Cardiac fibroblast (primary cell): ENCODE measurements at places on chromosomes 5 and 9.
A peak's percentile ranks its signal among the peaks of the same experiment; 100 is the strongest.

GRCh38 chr9:137115394-137116026, 977 bp upstream of the DPP7 start:
- DNase-seq: no peak

GRCh38 chr9:116155698-116156039, 2.1 kb downstream of the PAPPA start:
- peak; percentile 73 for DNase-seq

DNA sequence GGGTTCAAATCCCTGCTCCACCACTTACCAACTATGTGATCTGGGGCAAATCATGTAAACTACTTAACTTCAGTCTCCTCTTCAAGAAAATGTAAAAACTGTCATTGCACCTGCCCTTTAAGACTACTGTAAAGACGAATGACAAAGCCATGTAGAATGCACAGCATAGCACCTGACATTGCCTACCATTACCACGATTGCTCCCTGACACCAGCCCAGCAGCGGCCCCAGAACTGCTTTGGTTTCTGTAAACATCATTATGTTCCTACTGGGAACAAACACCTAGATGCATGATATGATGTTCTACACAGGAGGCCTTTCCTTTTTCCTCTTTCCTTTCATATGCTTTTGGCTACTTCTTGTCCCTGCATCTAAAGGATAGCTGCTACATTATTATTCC, 23.1 kb upstream of the PLPP6 start:
- DNase-seq: no peak

DNA sequence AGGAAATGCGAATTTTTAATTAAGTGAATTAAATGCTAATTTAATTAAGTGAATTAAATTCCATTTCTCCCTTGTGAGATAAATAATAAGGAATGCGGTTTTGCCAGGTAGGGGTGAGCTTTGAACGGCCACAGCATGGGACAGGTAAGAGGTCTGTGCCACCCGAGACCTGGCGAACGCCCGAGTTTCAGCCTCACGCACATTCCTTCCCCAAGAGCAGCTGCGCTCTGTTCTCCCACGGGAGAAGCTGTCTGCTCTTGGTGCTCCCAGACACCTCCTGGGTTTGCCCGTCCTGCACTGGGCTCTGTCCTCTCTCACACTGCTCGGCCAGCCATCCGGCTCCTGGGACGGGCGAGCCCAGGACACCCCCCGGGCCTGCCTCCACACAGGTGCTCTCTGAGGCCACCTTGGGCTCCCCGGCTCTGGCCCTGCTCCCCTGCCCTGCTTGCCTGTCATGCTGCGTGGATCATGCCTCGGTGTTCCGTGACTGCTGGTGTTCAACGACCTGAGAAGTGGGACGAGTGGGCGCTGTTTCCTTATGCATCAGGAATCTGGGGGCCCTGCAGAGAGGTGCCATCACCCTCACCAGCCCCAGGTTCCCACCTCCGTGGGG, 13.7 kb upstream of the CAMSAP1 start:
- no peak for DNase-seq

GRCh38 chr5:116395631-116396203, 178.9 kb downstream of the SEMA6A start:
- no peak for DNase-seq

DNA sequence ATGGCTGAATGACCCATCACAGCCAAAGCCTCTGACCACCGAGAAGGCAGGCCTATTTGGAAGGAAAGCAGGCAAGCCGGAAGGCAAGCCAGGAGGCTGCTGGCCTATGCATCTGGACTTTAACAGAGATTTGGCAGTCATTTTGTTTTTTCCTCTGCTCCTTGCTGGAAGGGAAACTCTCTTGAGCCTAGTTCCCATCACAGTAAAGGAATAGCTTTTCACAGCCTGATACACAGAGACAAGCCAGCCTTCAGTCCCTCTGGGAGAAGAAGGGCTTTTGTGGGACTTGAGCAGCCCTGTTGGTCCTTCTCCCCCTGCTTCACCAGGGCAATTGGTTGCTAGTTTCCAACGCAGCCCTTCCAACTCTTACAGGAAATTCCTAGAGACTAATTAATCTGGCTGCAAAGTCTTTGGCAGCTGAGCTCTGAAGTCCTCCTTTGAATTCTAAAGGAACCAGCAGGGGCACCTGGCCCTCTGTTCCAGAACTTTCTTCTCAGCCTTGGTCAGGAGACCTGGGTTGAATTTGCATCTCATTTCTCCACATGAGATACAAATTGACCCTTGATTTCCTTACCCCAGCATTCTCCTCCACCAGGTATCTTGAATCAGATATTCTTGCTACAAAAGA, 157.3 kb upstream of the EPB41L4A start:
- DNase-seq: no peak

- DNase-seq: no peak
Measured at GRCh38 chr5:95554331-95554646, 488 bp downstream of the SKIC3 start.

DNA sequence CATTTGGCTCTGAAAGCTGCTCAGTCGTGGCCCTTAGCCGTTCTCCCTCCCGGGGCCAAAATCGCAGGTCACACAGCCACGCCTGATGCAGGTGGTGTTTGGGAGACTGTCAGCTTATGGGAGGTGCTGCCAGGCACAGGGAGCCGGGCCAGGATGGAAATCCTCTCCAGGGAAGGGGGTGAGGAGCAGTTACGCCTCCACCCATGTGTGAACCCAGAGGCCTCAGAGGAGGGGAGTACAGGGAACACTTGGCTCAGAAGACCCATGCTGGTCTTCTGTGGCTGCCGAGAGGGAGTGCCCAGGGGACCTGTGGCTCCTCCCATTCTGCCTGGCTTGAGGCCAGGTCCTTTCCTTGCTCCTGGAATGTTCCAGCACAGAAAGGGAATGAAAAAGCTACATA, 3.6 kb upstream of the OLFM1 start:
- no peak for DNase-seq

DNA sequence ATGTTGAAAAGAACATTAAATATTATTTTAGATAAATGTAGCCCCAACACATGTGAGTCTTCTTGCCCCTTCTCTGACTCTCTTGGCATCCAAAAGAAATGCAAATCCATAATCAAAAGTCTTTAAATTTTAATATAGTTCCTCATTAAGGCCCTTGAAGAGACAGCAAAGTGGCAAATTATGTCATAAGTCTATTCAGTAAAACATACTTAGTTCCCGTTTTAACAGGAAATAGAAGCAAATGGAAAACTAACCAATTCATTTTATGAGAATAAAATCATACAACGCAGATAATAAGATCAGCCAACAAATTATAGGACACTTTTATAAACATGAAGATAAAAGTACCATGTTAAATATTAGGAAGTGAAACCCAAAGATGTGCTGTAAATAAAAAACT, 20.1 kb upstream of the IFNB1 start:
- no peak for DNase-seq

- no peak for DNase-seq
Measured at GRCh38 chr5:151577566-151577965, 13.6 kb downstream of the FAT2 start.

GRCh38 chr9:3912280-3912679, 386.5 kb upstream of the RFX3 start:
- peak; percentile 17 for DNase-seq

DNA sequence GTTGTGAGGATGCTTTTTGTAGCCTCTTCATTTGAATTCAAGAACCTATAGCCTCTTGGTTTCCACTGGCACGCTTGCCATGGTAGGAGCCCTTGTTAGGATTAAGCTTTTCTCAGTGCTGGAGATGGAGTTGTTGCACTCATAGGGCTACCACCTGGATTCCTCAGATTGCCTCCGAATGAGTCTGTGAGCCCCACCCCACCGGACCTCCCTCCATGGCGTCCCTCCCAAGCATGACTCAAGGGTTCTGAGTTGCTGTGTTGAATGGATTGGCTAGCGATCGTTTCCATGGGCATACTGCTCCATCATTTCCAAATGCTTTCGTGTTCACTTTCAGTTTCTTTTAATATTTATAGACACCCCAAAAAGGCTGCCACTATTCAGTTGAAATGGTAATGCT, 69.9 kb downstream of the DAPK1 start:
- peak; percentile 63 for DNase-seq

DNA sequence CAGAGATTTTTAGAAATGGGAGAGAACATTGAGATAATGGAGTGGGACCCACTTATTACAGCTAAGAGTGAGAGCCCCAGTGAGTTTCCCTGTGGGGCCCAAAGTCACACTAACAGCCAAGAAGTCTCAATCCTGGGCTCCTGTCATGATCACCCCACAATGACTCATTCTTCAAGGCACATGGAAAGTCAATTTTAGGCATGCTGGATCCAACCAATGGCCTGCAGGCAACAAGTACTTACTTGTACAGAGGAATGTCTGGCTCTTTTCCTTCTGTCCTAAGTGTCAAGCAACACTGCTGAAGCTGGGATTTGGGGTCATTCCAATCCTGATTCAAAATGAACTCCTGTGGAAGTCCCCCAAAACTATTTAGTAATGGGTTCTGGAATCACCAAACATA, 123.1 kb downstream of the DROSHA start:
- peak; percentile 73 for DNase-seq

- peak; percentile 73 for DNase-seq
Measured at GRCh38 chr5:36575361-36575781, 31.0 kb upstream of the SLC1A3 start.

- peak; percentile 59 for DNase-seq
Measured at GRCh38 chr5:76602094-76602726, 21.0 kb downstream of the F2RL2 start.

DNA sequence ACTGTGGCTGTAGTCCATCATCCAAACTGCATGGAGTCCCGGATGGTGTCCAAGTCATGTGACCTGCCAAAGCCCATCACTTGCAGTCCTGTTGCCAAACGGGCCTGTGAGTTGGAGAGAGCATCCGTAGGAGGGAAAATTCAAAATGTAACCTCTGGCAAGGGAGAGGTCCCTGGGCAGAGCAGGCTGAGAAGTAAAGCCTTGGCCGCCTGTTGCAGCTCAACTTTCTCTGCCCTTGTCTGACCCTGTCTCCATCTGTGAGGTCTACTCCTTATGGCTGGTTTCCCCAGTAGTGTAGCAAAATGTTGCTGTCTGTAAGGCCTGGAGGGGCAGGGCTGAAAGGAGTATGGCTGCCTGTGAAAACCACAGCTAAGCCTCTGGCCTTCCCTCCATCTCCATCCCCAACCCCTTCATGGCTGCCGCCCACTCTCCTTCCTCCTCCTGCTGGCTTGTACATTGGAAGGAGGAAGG, 163.5 kb downstream of the SEMA6A start:
- DNase-seq: no peak

DNA sequence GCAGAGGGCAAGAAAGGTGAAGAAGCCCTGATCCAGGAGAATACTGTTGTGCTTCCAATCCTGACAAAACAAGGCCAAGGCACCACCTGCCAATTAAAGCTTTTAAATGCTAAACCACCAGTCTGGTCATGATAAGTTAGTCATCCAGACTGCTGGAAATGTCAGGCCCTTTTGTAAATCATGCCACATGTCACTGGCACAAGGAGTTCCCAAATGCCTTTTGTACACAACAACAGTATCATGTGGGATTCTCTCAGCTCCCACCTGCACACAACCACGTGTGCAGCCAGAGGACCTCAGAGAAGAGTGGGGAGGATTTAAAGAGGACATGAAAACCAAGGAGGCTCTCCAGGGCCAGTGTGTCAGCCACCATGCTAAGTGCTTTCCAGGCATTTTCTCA, 99.3 kb downstream of the CDK5RAP2 start:
- DNase-seq: no peak

GRCh38 chr5:176162198-176162597, 76.0 kb upstream of the SIMC1 start:
- peak; percentile 20 for DNase-seq

DNA sequence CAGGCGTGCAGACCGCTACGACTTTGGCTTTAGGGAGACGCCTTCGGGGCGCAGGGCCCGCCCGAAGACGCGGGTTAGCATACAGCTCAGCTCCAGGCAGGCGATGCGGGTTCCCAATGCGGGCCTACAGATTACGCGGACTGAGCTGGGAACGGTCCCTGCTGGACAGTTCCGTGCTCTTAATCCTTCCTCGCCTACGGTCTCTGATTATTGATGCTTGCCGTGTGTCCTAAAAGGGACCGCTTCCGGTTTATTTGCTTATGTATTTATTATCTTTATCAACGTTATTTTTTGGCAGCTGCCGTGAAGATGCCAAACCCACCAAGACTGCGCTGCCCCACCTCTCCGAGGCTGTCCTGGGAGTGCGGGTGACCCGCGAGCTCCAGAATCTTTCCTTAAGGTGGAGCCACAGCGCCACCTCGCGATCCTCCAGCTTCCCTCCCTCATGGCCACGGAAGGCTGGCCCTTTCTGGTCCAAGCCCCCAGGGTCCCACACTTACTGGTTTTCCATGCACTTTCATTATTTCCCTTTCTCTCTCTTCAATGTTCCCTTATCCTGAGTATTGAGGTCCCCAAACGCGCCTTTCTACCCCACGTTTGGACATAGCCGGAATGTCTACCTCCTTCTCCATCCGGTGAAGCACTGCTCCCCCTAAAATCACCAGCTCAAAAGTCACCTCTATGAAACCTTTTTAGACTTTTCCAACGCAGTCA, 7.0 kb upstream of the EBF1 start:
- DNase-seq: peak; percentile 76
